RWPE2 (cell line): ENCODE measurements at places on chromosomes 3 and 15.

DNA sequence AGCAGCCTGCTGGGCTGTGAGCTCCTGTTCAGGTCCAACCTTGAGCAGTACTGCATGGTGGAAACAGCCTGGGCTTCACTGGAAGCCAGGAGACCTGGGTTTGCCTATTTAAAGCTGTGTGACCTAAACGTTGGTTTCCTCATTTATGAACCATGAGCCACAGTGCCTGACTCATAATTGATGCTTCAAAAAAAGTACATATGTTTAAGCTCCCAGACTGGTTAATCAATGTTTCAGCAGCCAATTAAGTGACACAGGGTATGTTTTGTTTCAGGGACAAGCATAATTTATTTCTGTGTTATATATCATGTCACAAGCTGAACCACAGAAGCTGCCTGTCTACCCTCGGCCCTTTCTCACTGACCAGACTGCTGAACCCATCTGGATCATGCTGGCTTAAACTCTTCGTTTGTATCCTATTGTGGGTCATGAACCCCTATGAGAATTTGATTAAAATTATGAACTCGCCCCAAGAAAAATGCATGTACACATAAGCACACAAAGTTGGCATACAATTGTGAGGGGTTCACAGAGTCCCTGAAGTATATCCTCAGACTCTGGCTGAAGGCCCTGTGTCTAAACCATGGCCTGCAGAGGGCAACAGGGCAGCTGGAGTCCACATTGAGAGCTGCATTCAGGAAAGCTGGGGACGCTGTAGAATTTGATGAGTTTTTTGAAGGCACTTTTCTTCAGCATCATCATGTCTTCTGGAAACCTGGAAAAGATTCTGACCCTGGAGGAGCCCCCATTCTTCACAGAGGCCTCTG, 23.7 kb downstream of the HDC start:
- no peak for DNase-seq

DNA sequence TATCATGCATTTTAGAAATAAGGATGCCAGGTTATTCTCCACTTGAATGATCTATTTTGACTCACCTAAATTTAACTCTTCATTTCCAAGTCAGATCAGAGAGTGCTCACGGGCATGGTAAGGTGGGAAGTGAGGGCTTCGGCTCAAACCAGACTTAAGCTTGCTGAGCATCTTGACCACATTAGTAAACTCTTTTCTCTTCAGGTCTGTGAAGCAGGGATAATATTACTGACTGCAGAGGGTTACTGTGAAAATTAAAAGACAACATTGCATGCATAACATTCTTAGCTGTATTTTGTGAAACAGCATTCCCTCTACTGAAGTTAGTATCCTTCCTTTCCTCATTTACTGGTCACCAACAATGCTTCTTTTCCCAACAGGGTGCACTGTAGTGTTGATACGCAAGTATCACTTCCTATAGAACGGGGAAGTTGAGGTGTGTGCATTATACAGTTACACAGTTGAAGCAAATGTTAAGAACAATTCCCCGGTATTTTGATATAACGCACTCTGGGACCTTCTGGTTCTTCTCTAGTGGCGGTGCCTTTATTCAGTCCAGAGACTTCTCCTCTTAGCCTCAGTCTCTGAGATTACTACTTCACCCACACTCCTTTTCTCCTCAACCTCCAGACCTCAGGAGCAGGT, 74.1 kb upstream of the MNS1 start:
- no peak for DNase-seq

- no peak for DNase-seq
Observed at GRCh38 chr3:197444793-197445379, 110.9 kb downstream of the BDH1 start.

- no peak for DNase-seq
Observed at GRCh38 chr15:53634517-53635106, 124.9 kb downstream of the WDR72 start.

DNA sequence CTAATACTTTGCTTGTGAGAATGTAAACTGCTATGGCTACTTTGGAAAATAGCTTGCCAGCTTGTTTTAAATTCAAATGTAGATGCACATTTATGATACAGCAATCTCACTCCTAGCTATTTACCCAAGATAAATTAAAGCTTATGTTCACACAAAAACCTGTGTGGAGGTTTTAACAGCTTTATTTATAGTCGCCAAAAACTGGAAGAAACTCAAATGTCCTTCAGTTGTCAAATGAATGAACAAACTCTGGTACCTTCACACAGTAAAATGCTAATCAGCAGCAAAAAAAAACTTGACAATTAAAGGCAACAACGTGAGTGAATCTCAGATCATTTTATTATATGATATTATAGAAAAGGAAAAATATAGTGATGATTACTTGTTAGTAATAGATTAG, 248.6 kb upstream of the NECTIN3 start:
- DNase-seq = no peak
